ENCODE measurements at places on chromosomes 3 and 15. TPM values are rescaled to one million over a fixed set of nuclear protein-coding genes. Genes with fewer than 3 reads are reported as not detected.

Gene NRG4
- total RNA-seq = 0.15 TPM

Gene TEX55
- total RNA-seq = not detected

Gene GOLGA8S
- not detected for total RNA-seq

Gene SLC12A1
- not detected for total RNA-seq

Gene SMARCC1
- 45.2 TPM for total RNA-seq

Gene TRH
- not detected for total RNA-seq

Gene VIPR1
- total RNA-seq = 31.7 TPM

Gene UQCC5
- total RNA-seq = 13.9 TPM

Gene CCDC39
- not detected for total RNA-seq

Gene LRRC31
- not detected for total RNA-seq

Gene CHRM5
- 0.36 TPM for total RNA-seq

Gene ADAM10
- total RNA-seq = 69.8 TPM

Gene CNTN3
- 0.09 TPM for total RNA-seq
